B cell (primary cell): ENCODE measurements at places on chromosomes 16 and 17.
A peak's percentile ranks its signal among the peaks of the same experiment; 100 is the strongest.

GRCh38 chr17:49633250-49633649 lies 44.6 kb downstream of the SPOP start:
- no peak for DNase-seq

GRCh38 chr17:81740395-81740961 lies 28.4 kb downstream of the SLC25A10 start:
- no peak for DNase-seq

GRCh38 chr16:81480606-81481206 lies 36.1 kb downstream of the CMIP start:
- no peak for DNase-seq

DNA sequence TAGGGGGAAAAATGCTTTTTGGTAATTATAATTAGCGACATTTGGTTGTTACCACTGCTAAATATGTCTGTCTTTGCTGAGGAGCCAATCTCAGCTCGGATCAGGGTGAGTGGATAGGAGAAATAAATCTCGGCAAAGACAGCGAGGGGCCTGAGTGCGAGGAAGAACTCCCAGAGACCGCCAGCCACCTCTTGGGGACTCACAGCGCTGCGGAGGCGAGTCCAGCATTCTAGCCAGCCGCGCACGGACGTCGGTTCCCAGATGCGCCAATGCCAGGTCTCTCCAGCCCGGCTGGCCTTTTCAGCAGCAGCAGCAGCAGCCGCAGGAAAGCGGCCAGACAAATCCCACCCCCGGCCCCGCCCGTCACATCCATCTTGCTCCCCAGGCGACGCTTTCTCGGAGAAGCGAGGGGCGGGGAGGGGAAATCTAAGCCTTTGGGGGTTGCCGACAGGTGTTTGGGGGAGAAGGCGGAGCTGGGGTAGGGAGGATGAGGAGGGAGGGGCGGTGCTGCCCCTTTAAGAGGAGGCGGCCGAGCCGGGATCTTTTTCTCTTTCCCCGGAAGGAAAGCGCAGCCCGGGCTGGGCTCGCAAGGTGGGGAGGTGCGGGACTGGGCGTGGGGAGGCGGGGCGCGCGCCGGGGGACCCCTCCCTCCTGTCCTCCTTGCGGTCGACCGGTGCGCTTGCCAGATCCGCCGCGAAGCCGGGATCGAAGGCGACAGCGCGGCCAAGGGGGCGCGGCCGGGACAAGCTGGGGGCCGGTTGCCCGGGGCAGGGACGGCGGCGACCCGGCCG lies at the start of gene ITGA3:
Gene ITGA3, plus strand, starts transcription at position 685 of the 791 bp plus-strand sequence. CDS start 330 bp downstream, outside the sequence.
- peak; percentile 62 for DNase-seq
